ENCODE measurements at places on chromosomes 4 and X. TPM values are rescaled to one million over a fixed set of nuclear protein-coding genes. Genes with fewer than 3 reads are reported as not detected.

- no peak for DNase-seq
These were observed 131.8 kb downstream of the OR13H1 start for GRCh38 chrX:131675596-131676194.

GRCh38 chr4:24121395-24122175 is 231.7 kb upstream of the PPARGC1A start:
- no peak for DNase-seq

- no peak for DNase-seq
These were observed 394.8 kb downstream of the CFAP47 start for GRCh38 chrX:36314303-36314702.

- no peak for DNase-seq
These were observed 29.8 kb downstream of the PTCHD1 start for GRCh38 chrX:23364416-23364815.

- no peak for DNase-seq
These were observed 101.1 kb upstream of the PRR32 start for GRCh38 chrX:126718440-126718839.

DNA sequence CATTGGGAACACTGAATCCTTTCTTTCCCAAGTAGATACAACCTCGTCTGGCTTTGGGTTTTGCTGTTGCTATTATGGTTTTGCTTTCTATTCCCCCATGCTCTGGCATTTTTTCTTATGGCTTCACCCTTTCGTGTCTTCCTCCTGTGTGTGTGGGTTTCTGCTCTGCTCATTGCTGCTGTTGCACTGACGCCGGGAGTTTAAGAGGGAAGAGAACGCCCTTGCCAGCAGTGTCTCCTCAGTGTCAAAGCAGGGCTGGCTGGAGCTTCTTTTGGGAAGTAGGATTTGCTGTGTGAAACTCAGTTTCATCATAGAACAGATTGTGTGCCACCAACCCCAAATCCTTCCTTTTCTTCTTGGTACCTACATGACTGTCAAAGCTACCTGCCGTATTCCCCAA is 63.7 kb downstream of the CLDN22 start:
- no peak for DNase-seq

- DNase-seq: no peak
These were observed 618 bp upstream of the FOXO4 start for GRCh38 chrX:71095033-71095432.

NHSL2 gene
- total RNA-seq: 1.1 TPM

- peak; percentile 82 for DNase-seq
These were observed at the start of gene LAMTOR3 for GRCh38 chr4:99894161-99894997. TSS of gene LAMTOR3 (minus strand) at chr4:99894427. CDS start at chr4:99893963, 464 bp downstream.

DNA sequence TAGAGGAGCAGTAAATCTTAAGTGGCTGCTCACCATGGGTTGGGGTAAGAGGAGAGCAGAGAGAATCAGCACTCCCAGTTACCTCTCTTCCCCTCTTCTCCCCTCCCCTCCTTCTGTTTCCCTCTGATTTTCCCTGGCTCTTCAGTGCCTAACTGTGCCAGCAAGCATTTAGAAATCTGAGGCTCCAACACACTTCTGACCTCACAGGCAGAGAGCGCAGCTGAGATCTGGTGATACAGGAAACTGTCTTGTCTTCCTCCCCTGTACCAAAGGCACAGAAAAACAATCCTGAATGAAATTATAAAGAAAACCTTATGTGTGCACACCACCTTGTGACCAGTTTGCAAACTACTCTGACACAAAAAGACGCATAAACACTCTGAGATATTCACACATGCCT is 82.4 kb upstream of the SMIM10 start:
- DNase-seq: peak; percentile 52

DNA sequence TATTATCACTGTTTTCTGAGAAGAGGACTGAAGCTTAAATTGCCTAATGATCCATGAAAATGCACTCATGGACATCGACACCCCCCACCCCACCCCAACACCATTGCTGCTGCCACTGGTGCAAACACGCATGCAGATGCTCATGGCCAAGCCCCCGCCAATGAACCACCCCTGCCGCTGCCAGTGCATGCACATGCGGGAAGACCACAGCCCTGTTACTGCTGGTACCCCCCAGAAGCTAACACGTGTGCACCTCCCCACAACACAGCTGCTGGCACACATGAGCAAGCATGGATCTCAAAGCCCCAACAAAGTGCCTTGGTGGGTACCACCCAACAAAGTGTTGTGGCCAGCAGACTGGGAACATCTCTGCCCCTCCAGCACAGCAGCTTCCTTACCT is 594.1 kb upstream of the FAT1 start:
- no peak for DNase-seq

- no peak for DNase-seq
These were observed 8.8 kb upstream of the MND1 start for GRCh38 chr4:153335665-153336064.

PRRG3 gene
- not detected for total RNA-seq

DNA sequence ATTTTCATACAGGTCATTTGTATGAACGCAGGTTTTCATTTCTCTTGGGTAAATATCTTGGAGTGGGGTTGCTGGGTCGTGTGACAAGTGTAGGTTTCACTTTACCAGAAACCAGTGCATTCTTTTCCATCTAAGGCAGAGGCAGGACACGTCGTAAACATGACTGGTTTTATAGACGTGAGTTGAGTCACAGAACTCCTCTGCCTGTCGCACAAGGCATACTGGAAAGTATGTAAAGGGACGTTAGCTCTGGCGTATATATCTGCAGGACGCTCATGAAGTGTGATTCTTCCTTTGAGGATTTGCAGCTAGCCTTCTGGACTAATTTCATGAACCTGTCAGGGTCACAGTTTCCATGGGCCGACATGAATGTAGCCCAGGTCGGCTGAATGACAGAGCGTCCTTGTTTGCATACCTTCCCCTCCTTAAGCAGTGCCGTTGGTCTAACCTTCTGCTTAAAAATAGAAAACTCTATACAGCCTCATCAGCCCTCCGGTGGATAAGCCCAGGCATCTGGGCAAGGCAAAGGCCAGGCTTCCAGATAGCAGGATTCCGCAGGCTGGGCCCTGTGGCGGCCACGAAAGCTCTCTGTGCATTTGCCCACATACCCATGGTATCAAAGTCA is 106.0 kb downstream of the GPR143 start:
- DNase-seq: peak; percentile 6

DNA sequence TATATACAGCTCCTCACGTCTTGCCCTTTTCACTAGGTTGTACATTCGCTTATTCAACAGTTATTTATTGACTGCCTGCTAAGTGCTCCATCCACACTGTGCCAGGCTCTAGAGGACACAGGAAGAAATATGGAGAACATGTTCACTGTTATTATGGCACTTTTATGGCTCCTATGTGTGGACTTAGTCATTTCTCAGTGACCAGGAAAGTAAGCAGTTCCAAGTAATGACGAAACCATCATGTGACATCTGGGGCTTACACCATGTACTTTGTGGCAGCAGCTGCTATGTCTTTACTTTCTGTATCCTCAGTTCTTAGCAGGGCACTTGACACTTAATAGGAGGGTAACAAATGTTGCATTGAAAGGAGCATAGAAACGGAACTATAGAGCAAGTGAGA is 278.0 kb downstream of the ANK2 start:
- DNase-seq: no peak

MND1 gene
- 8.4 TPM for total RNA-seq

DNA sequence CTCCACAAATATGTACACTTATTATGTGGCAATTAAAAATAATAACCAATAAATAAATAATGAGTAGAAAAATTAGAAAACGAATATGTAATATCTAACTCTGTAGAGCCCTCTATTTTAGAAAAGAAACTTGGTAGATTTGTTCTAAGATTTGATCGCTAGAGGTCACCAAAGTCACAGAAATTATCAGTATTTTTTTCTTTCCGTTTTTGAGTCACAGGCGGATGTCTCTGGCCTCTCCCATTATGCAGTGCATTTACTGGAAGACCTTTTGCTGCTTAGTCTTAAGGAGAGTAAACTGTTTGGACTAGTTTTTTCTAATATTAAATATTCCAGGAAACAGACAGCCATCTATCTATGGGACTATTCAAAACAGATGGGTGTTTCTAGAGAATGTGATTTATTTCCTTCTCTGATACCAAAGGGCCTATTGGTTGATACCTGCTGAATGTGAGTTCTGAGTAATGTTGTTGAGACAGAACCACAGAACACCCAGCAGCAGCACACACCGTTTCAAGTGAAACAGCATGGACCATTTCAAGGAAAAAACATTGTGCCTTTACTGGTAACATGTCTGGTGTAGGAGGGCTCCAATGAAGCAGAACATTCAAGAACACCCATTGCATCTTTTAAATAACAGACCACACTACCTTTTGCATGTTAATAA is 34.0 kb upstream of the GYPA start:
- DNase-seq: peak; percentile 66

DNA sequence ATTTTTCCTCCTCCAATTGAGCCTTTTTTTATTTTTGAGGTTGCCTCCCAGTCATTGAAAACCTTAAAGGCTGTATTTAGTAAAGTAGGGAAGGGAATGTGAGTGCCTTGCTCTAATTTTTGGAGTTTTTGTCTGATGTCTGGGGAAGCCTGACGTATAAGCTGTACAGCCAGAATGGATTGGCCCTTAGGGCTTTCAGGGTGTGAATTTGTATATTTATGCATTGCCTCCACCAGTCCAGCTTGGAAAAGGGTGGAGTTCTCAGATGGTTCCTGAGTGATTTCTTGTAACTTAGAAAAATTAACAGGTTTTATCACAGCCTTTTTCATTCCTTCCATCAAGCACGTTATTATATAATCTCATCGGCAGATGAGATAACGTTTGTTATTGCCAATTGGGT is 8.6 kb upstream of the IL9R start:
- no peak for DNase-seq

GRCh38 chrX:94977986-94978385 is 1304.0 kb downstream of the FAM133A start:
- DNase-seq: no peak

RENBP gene
- total RNA-seq: not detected

DNA sequence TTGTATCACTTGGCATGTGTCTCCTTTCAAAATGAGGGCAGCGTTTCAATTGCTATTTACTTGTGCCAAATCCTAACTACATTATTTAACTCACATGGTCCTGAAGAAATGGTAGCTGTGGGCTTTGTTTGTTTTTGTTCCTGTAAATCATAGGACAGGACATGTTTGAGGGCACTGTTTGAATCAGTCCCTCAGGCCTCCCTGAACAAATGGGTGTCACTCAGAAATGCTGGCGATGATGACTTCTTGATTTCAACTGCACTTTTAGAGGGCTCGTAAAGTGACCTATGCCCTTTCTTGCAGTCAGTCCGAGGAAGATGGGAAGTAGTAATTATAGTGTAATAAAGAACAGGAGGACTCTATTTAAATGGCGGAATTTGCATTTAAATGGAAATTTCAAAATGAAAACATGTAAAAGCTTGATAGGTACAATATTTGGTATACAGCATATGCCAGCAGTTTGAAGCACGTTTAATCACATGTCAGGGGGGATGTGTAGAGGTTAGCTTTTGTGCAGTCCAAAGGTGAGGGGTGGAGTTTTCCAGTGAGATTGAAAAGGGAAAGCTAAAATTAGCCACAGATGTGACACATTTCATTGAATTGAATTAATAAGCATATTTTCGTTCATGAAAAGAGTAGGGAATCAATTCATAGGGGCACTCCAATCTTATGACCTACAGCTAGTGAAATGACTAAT is 1958.7 kb upstream of the IGFBP7 start:
- DNase-seq: no peak

DNA sequence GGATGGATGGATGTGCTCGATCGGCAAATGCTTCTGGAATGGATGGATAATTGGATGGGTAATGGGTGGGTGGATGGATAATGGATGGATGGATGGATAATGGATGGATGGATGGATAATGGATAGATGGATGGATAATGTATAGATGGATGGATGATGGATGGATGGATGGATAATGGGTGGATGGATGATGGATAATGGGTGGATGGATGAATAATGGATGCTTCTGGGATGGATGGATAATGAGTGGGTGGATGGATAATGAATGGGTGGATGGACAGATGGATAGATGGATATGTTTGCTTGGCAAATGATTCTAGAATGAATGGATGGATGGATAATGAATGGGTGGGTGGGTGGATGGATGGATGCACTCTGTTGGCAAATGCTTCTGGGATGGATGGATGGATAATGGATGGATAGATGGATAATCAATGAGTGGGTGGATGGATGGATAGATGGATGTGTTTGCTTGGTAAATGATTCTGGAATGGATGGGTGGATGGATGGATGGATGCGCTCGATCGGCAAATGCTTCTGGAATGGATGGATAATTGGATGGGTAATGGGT is 3.8 kb upstream of the SLC25A6 start:
- no peak for DNase-seq

- no peak for DNase-seq
These were observed 417.4 kb downstream of the SPOCK3 start for GRCh38 chr4:166816890-166817289.

DNA sequence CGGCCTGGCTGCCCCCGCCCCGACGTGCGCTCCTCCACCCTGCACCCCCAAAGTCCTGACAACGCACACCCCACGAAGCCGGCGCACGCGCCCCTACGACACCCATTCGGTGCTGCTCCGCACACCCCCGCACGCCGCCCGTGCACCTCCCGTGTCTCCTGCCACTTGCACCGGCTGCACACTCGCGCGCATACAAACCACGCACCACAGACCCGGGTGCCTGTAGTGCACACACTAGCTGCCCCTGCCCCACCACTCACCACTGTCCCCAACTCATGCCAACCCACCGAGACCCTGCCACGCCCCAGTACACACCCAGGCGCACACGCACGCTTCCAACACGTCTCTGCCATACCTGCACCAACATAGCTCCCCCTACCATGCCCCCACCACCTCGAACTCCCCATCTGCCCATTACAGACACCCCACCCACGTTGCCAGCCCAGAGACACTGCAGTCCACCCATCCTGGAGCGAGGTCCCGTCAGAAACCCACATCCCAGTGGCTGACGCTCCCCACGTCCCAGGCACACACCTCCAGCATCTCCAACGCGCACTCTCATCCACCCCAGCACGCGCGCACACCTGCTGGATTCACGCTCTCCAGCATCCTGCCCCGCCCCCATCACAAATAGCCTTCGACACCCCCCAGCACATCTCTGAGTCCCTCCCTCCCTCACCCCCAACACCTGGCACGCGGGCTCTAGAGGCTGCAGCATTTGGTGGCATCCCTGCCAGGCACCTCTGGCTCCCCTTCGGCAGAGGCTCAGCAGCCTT is 4.2 kb upstream of the DUSP9 start:
- DNase-seq: no peak

- no peak for DNase-seq
These were observed 398.2 kb upstream of the SPANXN1 start for GRCh38 chrX:144849141-144849540.

GRCh38 chr4:38526412-38526811 is 137.6 kb upstream of the KLF3 start:
- no peak for DNase-seq

DNA sequence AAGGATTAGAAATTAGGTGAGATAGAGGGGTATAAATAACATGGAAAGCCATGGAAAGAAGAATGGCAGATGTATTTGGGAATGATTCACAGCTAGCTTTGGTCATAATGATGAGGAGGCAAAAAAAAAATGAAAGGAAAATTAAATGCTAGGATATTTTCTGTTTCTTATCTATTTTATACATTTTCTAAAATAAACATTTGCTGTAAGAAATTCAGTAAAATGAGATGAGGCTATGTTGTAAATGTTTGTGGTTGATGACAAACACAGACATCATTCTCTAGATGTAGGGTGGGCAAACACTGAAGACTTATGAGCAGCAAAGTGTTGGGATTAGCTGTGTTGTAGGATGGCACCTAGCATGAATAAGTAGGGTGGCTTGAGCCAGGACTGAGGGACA is 407.1 kb downstream of the IL15 start:
- DNase-seq: peak; percentile 68

Measured in HFFc6 (cell line).